ENCODE measurements at places on chromosomes 1 and 21.

DNA sequence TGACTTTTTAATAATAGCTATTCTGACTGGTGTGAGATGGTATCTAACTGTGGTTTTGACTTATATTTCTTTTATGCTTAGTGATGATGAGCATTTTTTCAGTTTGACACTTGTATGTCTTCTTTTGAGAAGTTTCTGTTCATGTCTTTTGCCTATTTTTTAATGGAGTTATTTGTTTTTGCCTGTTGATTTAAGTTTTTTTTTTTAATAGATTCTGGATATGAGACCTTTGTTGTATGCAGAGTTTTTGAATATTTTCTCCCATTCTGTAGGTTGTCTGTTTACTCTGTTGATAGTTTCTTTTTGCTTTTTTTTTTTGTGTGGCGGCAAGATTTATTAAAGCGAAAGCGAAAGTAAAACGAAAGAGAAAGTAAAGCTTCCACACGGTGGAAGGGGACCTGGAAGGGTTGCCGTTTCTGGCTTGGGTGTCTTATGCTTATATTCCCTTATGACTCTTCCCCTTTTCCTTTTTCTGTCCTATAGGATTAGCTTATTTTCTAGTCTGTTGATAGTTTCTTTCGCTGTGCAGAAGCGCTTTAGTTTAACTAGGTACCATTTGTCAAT is 67.6 kb downstream of the TBX19 start:
- DNase-seq, result no peak

DNA sequence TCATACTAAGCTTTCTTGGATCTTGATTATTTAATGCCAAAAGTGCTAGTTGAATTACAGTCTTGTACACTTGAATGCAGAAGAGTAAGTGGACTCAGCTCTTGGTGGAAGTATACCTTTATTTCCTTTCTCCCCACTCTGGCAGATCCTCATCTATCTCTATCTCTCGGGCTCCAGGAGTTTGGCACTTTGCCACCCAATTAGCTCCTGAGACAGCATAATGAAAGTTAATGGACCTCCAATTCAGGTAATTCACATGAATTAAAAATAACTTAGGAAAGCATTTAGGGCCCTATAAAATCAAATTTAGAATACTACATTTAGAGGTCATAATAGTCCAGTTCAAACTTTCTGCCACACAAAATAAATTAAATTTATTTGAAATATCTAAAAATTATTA is 67.4 kb downstream of the OLFM3 start:
- no peak for DNase-seq

GRCh38 chr21:36282568-36283230 is 37.3 kb upstream of the MORC3 start:
- no peak for DNase-seq

DNA sequence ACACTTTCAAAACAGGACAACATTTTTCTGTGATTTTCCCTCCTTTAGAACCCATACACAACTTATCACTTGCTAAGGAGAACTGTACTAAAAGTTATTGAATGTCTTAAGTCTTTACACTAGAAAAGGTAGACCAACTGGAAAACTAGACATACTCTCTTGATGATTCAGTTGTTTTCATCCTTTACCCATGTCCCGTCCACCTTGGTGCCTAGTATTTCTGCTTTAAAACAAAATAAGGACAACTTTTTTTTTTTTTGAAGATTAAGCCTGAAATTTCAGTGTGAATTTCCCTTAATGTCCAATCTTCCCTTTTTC is 4.5 kb downstream of the CDKN2C start:
- DNase-seq, result peak; percentile 45

GRCh38 chr1:183812686-183813569 is 8.0 kb downstream of the RGL1 start:
- DNase-seq, result no peak

GRCh38 chr1:65773391-65774123 is 19.1 kb upstream of the PDE4B start:
- no peak for DNase-seq

DNA sequence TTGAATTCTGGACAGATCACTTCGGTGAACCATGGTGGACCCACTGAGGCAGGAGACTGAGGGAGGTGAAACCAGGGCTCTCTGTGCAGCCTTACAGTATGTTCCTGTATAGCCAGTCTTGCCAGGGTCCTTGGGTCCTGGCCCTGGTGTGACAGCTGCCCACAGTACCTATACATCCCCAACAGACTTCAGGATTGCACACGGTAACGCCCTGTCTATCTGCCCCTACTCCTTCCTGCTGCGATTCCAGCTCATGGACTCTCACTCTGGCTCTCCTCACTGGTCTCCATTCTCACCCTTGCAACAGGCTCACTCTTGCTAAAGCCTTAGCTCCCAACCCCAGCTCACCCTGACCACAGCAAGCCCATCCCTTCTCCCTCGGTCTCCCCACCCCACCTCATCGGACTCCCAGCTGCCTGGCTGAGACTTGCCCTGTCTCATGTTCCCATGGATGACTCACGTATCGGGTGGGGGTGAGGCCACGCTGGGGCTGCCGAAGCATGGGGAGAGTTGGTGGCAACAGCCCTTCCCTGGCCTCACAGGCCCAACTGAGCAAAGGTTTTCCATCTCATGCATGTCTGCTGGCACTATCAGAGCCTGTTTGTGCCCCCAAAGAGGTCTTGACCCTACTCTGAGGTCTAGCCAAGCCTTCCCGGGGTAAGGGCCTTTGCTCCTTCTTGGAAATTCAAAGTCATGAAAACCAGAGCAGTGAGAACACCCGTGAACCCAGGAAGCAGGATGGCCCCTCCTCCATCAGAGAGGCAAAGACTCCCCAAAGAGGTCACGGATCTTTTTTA is 7.1 kb downstream of the PHLDA3 start:
- no peak for DNase-seq

GRCh38 chr21:29289317-29289716 is 9.4 kb upstream of the BACH1 start:
- DNase-seq, result no peak

- DNase-seq, result no peak
Observed at GRCh38 chr1:178609015-178609414, 96.1 kb downstream of the TEX35 start.

- peak; percentile 28 for DNase-seq
Observed at GRCh38 chr1:108816049-108816893, 40.6 kb downstream of the AKNAD1 start.

GRCh38 chr1:214318356-214318755 is 37.4 kb downstream of the SMYD2 start:
- no peak for DNase-seq

Data from NCI-H2029 (cell line).